ENCODE measurements at places on chromosomes 6 and 20.

DNA sequence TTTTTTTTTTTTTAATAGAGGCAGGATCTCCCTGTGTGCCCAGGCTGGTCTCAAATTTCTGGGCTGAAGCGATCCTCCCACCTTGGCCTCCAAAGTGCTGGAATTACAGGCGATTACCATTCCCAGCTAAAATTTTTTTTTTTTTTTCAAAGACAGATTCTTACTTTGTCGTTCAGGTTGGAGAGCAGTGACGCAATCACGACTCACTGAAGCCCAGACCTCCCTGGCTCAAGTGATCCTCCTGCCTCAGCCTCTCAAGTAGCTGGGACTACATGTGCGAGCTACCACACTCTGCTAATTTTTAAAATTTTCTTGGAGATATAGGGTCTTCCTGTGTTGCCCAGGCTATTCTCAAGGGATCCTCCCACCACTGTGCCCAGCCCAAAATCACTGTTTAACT is 58.0 kb upstream of the MYO6 start:
- DNase-seq = no peak

DNA sequence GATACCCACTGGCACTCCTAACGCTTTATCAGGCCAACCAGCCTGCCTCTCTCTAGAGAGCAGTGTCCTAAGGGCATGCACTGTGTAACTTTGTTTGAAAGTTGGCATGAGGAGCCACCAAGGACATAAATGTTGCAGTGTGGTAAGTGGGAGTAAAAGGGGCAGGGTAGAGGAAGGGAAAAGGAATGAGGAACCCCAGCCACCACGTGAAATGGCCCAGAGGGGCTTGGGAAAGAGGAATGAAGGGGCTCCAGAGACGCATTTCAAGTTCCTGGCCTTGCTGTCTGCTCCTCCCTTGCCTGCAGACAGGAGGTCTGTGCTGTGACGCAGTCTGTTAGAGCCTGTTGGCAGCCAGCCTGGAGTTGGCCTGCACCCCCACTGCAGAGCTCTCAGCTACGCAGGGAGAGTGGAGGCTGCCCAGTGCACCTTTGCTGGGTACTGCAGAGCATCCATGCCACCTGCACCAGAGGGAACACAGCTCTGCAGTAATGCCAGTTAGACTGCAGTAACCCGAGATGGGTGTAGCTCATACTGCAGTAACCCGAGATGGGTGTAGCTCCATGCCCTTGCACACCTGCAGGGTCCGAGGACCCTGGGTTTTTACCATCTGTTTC is 86.8 kb upstream of the SNAP25 start:
- DNase-seq = peak; percentile 16

DNA sequence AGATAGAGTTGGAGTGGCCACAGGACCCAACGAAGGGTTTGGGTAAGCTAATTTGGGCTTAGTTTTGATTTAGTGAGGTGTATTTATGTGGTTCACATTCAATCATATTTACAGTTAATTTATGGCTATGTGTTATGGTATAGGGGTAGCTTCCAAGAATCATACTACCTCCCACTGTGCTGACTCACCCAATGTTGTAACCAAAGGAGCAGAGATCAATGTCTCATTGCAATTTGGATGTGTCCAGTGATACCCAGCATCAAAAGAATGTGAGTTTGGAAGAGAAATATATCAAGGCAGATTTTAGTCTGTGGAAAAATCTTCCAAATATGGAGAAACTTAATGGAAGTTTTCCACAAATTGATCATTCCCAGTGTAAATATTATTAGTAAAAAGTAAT is 25.3 kb upstream of the SMIM8 start:
- no peak for DNase-seq

- DNase-seq = no peak
Measured at GRCh38 chr6:126069449-126069848, 83.1 kb downstream of the TRMT11 start.

DNA sequence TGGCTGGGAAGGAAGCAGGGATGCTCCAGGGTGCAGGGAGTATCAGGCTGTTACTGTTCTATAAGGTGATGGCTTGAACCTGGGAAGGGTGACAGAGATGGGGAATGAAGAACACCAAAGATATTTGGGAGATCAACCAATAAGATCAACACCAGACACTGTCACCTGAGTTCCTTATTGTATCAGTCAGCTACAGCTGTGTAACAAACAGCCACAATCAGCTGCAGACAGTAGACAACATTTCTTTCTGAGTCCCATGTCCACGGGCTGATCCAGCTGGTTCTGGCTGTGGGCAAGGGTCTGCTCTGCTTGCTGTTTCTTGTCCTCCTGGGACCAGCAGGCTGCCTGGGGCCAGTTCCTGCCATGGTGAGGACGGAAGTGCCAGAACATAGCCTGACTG is 31.3 kb upstream of the SLCO4A1 start:
- no peak for DNase-seq

DNA sequence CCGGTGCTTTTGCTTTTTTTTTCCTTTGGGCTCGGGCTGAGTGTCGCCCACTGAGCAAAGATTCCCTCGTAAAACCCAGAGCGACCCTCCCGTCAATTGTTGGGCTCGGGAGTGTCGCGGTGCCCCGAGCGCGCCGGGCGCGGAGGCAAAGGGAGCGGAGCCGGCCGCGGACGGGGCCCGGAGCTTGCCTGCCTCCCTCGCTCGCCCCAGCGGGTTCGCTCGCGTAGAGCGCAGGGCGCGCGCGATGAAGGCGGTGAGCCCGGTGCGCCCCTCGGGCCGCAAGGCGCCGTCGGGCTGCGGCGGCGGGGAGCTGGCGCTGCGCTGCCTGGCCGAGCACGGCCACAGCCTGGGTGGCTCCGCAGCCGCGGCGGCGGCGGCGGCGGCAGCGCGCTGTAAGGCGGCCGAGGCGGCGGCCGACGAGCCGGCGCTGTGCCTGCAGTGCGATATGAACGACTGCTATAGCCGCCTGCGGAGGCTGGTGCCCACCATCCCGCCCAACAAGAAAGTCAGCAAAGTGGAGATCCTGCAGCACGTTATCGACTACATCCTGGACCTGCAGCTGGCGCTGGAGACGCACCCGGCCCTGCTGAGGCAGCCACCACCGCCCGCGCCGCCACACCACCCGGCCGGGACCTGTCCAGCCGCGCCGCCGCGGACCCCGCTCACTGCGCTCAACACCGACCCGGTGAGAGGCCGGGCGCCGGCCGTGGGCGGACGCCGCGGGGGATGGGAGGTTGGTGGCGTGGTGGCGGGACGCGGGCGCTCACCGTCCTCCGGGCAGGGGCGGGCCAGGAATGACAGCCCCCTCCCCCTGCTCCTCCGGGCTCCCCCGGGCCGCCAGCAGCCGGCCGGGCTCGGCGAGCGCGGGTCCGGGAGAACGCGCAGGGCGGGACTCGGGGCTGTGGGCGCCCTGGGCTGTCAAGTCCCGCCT is 606 bp downstream of the ID4 start:
- no peak for DNase-seq

GRCh38 chr6:170522565-170523183 is 30.4 kb downstream of the PSMB1 start:
- DNase-seq = peak; percentile 1

GRCh38 chr6:157169656-157170055 is 153.7 kb downstream of the TMEM242 start:
- no peak for DNase-seq

DNA sequence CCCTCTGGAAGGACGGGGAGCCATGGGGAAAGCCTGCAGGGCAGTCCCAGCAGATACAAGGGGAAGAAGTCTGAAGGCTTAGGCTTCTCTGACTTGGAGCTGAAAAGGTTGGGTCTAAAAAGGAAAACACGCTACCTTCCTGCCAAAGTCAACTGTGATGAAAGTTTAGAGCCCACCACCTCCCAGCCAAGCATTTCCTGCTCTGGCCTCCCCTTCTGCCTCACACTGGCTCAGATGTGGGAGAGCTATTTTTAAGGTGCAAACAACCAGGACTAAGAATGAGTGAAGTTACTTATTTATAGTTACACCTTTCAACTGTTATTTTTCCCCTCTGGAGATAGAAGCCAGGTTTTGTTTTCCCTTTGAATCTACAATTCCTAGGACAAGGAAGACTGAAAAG is 21.2 kb downstream of the NEDD9 start:
- DNase-seq = no peak

DNA sequence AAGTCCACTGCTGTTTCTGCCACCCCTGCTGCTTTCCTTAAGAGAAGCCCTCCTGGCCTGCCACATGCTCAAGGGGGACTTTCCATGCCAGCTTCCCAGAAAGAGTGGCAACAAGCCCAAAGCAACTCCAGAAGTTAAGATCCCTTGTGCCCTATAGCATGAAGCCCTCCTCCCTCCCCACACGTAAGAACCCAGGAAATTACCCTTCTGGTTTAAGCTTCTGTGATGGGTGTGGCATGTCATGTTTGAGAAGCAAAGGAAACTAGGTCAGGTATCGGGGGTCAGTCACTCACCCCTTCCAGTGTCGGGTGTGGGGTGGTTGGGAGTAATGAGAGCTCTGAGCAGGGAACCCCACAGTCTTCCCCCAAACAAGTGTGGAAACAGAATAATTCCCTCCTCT is 196.1 kb downstream of the LRFN2 start:
- DNase-seq = no peak

- no peak for DNase-seq
Measured at GRCh38 chr20:32435449-32436107, 77.4 kb downstream of the ASXL1 start.

DNA sequence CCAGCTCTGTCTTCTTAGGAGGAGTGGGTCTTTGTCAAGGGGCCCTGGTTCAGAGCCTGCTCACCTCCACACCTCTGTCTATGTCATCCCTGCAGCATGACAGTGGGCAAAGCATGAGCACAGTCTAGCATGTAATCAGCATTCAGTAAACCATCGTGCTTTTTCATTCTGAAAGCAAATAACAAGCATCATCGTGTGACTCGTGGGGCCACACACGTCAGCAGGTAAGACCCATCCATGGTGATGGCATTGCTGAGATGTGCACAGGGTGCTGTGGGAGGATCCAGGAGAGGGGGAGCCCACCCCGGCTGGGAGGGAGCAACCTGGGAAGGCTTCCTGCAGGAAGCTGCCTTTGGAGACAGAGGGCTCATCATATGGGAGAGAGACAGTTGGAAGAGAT is 106.7 kb downstream of the TMEM242 start:
- DNase-seq = no peak

GRCh38 chr6:110101885-110102284 is 77.6 kb downstream of the WASF1 start:
- no peak for DNase-seq

GRCh38 chr6:38498085-38498484 is 141.6 kb downstream of the BTBD9 start:
- no peak for DNase-seq

- DNase-seq = no peak
Measured at GRCh38 chr6:154882107-154882506, 113.0 kb upstream of the TIAM2 start.

- no peak for DNase-seq
Measured at GRCh38 chr6:3376064-3376463, 80.8 kb downstream of the SLC22A23 start.

GRCh38 chr6:89251976-89252375 is 34.8 kb upstream of the GABRR1 start:
- DNase-seq = no peak

- no peak for DNase-seq
Measured at GRCh38 chr6:131828951-131829350, 21.1 kb downstream of the ENPP1 start.

- no peak for DNase-seq
Measured at GRCh38 chr20:15895560-15896084, 677.6 kb downstream of the KIF16B start.

- DNase-seq = no peak
Measured at GRCh38 chr6:10569392-10570127, 48.4 kb downstream of the GCNT2 start.

GRCh38 chr6:112781241-112781640 is 434.1 kb downstream of the RFPL4B start:
- DNase-seq = peak; percentile 46

GRCh38 chr6:52325695-52326471 is 36.1 kb upstream of the PAQR8 start:
- no peak for DNase-seq

- DNase-seq = peak; percentile 75
Measured at GRCh38 chr6:33014841-33015634, 5.6 kb upstream of the HLA-DOA start.

DNA sequence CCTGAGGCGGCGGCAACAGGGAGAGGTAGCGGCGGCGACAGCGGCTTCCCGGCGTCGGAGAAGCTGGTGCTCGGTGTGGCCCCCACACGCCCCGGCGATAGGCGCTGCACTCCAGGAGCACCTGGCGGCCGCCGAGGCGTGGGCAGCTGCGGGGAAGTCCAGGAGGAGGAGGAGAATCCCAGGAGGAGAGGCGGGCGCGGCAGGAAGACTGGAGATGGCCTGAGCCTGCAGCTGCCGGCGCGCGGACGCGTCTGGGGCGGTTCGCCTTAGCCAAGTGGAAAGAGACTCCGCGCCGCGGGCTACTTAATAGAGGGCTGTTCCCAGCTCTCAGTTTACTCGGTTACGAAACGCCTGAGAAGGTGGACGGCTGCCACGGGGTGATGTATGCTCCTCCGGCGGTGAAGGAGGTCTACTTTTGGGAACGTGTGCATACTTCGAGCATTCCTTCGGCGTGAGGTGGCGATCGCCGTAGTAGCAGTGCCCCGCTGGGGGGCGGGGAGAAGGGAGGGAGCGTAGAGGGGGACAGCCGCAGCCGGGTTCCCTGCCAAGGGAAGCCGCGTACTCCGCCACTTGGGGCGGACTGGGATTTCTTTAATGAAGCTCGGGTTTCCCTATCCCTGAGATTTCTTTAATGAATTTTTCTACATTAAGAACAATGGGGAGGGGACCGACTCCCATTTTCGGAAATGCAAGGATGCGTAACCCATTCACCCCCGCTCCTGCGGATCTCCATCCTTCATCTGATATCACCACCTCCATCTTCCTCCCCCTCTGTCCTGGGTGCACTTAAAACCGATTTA is at the start of gene COL12A1:
COL12A1 (minus strand) TSS at position 278 of the 800 bp plus-strand sequence. CDS start 3,261 bp downstream, outside the sequence.
- DNase-seq = peak; percentile 97

- DNase-seq = peak; percentile 90
Measured at GRCh38 chr6:166490671-166491500, 95.6 kb downstream of the RAMACL start.

GRCh38 chr6:128519132-128519930 is 1.1 kb downstream of the PTPRK start:
- peak; percentile 42 for DNase-seq

GRCh38 chr20:32742322-32743236 is 688 bp downstream of the COMMD7 start:
- DNase-seq = no peak

DNA sequence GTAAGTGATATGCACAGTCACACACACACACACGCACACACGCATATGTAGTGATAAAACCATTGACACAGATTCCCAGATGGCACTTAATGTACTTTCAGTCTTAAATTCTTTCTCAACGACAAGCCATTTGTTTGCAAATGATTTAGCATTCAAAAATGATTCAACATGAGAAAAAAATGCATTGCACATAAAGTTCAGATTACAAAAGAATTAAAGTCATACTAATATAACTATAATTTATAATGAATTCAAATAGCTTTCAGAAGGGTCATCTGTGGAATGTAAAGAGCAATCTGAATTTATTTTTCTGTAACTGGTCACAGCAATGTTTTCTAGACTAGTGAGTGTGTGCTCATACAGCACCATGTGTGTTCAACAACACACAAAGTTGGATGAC is 521.6 kb upstream of the ZNF337 start:
- no peak for DNase-seq

DNA sequence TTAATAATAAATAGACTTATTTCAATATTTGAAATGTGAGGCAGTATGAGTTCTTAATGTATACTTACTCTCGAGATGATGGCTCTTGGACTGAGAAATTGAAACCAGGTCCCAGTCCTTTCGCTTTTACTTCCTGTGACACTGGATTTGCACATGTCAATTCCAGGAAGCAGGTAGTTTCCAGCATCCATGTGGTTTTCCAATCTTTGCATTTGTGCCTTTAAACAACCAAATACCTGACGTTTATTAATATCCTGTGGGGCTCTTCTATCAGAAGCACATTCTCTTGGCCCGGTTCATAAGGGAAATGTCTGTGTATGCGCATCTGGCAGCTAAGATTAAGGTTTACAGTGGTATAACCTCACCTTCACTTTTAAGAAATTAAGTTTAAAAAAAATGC is 13.1 kb downstream of the UTRN start:
- no peak for DNase-seq

Data from kidney glomerular epithelial cell (primary cell).